ENCODE measurements at places on chromosomes 5 and 9. TPM values are rescaled to one million over a fixed set of nuclear protein-coding genes. Genes with fewer than 3 reads are reported as not detected.

DNA sequence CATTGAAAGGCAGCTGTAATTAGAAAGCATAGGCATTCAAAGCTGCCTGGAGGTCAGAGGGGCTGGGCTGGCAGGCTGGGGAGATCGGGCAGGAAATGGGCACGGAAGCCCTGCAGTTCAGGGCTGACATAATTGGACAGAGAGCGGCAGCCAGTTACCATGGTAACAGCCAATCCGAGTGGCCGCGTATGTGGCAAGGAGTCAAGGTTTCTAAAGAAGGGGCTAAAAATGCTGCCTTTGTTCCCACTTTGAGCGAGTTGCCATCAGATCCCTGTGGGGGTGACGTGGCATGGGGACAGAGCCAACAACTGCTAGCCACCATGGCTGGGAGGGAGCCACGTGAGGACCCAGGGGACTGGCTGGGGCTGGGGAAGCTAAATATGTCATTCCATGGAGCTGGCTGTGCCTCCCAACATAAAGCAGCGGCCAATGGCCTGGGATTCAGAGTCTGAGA, 44.7 kb upstream of the NDFIP1 start:
- peak; percentile 15 for ATAC-seq

GRCh38 chr9:27472195-27472594, 51.9 kb upstream of the IFNK start:
- ATAC-seq = no peak

DNA sequence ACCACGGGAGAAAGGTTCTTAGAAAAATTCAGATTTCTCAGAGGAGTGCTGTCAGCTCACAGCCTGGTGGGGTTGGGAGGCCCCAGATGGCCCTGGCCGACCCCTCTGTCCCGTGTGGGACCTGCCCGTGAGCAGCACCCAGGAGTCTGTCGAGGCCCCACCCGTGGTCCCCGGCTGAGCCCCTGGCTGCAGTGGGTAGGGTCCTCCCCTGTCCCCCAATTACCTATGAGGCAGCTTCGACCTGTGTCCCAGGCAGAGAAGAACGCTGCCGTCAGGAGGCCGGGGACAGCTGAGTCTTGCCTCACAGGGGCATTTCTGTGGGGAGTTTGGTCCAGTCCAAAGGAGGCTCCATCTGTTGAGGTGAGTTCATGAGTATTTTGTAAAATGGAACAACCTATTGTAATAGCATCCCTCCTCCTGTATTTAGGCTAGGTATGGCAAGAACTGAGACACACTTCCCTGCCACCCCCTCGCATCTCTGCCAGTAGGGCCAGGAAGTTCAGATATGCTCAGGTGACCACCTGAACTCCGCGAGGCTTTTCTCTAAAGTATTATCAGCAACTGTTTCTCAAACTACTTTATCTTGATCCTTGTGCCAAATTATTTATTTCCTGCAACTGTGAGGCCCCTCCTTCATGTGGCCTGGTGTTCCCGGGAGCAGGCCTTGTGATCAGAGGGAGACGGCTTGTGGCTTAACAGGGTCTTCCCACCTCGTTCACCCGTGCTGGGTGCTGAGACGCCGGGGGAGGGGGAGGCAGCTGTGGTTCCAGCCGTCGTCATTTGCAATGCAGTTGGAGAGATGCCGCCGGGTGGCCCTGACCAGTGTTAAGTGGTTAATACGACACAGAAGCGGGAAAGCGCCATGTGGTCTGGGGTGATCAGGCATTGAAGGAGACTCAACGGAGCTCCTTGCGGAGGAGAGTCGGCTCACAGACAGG, 1.7 kb downstream of the AHRR start:
- no peak for ATAC-seq

- peak; percentile 60 for ATAC-seq
Observed at GRCh38 chr9:27247756-27248155, 49.2 kb downstream of the EQTN start.

Gene MYOZ3
- total RNA-seq = not detected

DNA sequence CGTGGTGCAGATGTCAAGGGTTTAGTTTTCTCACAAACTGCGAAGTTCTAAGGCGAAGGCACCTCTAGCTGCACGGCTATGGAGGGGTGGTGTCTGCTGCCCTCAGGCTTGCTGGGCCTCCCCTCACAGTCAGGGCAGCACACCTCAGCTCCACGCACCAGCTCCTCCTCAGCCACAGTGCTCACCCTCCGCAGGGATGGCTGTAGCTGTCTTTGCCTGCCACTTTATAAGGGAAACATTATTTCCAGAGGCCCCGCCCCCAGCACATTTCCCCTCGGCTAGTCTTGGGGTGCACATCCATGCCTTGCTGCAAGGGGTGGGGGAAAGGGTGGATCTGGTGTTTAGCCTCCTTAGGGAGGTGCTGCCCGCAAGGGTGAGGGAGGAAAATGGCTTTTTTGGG, 154.6 kb downstream of the TRIO start:
- peak; percentile 35 for ATAC-seq

- no peak for ATAC-seq
Observed at GRCh38 chr5:123557907-123558306, 45.9 kb downstream of the CSNK1G3 start.

Gene LHFPL2
- total RNA-seq = 3.7 TPM

DNA sequence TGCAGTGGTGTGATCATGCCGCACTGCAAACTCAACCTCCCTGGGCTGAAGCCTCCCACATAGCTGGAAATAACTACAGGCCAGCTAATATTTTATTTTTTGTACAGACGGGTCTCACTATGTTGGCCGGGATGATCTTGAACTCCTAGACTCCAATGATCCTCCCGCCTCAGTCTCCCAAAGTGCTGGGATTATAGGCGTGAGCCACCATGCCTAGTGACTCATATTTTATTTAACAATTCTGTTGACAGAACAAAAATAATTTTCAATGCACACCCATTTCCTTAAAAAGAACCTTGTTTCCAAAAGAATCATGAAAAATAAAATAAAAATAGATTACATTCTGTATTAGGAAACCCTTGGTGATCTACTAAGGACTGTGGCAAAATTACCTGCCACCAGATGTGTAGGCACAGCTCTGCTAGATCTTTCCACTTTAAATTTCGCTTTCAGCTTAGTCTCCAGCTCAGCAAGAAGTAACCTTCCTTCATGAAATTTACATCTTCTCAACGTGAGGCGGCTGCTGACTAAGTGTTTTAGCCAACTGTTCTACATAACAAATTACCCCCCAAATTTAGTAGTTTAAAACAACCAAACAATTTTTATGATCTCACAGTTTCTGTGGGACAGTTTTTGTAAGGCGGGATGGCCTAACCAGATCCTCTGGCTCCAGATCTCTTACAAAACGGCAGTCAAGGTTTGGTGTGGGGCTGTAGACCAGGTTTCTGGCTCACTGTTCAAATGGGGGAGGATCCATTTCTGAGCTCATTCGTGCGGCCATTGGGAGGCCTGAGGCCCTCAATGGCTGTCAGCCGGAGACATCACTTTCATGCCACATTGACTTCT, 32.6 kb upstream of the GOLPH3 start:
- no peak for ATAC-seq

DNA sequence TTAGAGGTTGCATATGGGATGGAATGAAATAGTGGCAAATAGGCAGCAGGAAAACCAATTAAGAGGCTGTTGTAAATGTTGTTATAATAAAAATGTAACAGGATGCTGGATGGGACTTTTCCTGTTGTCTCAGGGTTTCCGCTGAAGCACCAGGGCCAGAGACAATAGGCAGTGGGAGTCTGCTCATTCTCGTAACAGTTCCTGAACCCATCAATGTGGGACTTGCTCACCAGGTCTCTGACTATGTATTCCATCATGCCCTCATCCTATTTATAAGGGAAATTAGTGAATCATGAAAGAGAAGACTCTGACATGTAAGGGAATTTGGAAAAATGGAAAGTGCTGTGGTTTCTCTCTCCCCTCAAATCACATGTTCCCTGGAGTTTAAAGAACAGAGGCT, 23.5 kb upstream of the SSBP2 start:
- ATAC-seq = no peak

Gene MAMDC2
- 1.3 TPM for total RNA-seq

DNA sequence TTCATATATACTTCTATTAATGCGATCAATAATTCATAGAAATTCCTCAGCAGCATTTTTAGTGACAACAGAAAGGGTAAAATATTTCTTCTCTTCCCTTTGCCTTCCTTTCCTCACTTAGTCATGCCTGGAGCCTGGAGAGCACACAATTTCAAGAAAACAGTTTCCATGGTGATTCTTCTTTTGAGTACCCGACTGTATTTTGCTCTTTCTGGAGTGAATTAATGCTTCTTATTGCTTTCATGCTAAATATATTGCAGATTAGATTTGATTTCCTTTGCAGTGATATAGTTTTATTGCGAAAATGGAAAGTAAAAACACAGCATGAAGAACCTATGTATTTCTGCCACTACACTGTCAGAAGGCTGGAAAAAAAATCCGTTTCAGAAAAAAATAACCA, 153.5 kb downstream of the PPP2R2B start:
- ATAC-seq = no peak

- peak; percentile 80 for ATAC-seq
Observed at GRCh38 chr5:149371296-149371962, 7.7 kb downstream of the IL17B start.

DNA sequence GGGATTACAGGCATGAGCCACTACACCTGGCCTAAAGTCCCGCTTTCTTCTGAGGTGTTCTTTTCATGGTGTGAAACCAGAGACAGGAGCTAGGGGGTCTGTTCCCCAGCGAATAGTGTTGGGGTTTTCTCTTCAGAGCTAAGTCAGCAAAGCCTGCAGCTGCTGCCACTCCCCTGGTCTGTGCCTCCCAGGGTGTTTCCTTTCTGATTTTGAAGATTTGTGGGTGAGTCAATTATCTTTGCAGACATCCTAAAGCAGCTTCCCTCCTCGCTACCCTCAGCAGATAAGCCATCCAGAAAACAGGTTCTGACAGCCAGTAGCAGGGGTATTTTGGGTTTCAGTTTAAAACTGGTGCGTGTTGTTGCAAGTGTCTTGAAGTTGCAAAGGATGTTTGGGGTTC, 72.0 kb upstream of the IQGAP2 start:
- no peak for ATAC-seq

Gene OBP2B
- not detected for total RNA-seq

DNA sequence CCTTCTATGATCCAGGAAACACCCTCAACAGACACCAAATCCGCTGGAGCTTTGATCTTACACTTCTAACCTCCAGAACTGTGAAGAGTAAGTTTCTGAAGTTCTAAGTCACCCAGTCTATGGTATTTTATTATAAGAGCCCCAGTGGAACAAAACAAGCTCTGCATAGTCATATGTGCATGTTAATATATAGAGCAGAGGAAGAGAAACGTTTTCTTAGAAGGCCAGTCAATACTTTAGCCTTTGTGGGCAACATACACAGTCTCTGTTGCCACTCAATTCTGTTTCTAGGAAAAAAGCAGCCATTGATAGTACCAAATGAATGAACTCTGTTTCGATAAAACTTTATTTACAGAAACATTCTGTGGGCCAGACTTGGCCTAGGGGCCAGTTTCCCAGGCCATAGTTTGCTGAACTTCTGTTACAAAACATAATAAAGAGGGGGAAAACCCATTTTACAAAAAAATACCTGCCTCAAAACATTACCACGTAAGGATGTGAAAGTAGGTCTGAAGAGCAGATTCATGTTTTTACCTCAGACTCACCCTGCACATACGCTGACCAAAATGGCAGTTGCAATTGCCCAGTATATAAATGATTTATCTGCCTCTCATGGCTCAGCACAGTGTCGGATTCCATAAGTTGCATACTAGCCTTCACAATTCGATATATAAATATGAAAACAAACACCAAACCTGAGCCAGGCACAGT, 350.5 kb downstream of the SLIT3 start:
- no peak for ATAC-seq

DNA sequence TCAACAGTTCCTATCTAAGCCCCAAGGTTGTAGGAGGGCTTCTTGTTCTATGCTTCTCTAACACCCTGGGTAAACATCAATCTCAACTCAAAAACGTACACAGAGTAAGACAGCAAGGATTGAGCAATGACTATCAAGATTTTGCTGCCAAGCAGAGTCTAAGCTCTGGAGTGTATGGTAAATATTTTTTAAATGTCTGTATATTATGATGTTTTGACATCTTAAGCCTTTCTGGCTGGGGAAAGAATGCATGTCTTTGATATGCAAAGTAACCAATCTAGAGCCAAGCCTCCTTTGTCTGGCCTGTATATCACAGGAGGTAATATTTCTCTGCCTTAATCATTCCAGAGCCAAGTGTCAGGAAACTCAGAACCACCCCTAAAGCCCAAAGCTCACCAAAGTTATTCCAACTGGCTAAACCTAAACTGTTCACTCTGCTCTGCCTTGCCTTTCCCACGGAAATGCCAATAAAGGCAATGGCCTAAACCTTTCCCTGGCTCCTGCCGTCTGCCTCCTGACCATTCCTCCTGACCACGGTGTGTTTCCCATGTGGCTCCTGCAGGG, 45.2 kb downstream of the YIPF5 start:
- ATAC-seq = peak; percentile 50

GRCh38 chr5:9395706-9396105, 150.2 kb downstream of the SEMA5A start:
- no peak for ATAC-seq

DNA sequence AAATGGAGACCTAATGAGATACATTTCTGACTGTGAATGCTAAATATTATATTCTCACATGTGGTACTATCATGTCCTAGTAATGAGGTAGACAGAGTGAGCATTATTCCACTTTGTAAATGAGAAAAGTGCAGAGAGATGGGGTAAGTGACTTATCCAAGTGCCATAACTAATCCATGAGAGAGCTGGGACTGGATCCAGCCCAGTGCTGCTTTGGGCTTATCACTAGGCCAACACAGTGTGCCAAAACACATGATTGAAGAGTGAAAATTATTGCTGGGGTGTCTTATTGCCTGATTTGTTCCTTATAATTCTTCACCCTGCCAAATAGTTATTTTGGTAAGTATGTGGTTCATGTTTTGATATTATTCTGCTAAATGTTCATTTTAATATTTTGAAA, 442.2 kb upstream of the GRAMD2B start:
- ATAC-seq = no peak

Gene ADGRV1
- total RNA-seq = 3.7 TPM

DNA sequence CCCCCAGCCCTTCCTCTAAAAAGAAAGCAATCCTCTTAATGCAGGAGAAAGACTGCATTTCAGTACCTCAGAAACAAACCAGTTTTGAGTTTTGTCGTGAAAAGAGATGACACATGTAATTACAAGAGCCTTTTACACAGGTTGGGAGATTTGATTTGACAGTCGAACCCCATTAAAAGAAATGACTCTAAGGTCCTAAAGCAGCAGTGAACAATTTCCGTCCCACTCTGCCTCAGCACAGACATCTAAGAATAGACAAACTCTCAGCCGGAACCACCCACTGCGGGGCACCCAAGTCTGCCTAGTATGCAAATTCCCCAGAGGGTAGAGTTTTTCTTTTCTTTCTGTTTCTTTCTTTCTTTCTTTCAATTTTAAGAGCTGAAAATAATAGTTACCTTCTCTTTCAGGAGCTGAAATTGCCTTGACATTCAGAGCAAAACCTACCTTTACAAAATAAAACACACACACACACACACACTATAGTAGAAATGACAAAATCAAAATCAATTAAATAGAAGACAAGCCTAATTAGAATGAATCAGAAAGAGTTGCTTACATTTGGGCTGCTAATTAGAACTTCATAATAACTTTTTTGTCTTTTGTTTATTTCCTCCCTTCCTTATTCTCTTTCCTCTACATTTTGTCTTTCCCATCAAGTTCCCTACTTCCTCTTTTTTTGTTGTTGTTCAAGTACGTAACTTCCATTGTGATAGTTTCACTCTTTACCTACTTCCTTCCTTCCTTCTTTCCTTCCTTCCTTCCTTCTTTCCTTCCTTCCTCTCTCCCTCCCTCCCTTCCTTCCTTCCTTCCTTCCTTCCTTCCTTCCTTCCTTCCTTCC, 65.1 kb downstream of the BASP1 start:
- ATAC-seq = peak; percentile 62

Gene GPR21
- total RNA-seq = 0.76 TPM

Gene SPEF2
- total RNA-seq = 1.6 TPM

Gene WDR38
- not detected for total RNA-seq
